Hematopoietic multipotent progenitor cell treated with erythropoietin and hydrocortisone succinate and interleukin-3 and kit ligand, for 15 days (in vitro differentiated cells): ENCODE measurements at places on chromosomes 12 and 14.
A peak's percentile ranks its signal among the peaks of the same experiment; 100 is the strongest.

- no peak for DNase-seq
These were observed 234.9 kb downstream of the SUDS3 start for GRCh38 chr12:118611295-118611694.

DNA sequence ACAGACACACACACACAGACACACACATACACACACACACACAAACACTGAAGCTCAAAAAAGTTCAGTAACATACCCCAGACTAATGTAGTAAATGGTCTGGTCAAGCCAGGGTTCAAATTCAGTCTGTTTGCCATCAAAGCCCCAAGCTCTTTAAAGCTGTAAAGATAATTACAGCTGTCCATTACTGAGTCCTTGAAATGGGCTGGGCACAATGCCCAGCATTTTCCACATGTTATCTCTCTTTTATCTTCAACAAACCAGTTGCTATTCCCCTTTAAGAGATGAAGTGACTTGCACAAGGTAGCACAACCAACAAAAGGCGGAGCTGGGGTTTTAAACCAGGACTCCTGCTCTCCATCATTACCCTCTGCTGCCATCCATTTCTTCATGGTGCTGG, 7.6 kb upstream of the UNC119B start:
- DNase-seq, result no peak

DNA sequence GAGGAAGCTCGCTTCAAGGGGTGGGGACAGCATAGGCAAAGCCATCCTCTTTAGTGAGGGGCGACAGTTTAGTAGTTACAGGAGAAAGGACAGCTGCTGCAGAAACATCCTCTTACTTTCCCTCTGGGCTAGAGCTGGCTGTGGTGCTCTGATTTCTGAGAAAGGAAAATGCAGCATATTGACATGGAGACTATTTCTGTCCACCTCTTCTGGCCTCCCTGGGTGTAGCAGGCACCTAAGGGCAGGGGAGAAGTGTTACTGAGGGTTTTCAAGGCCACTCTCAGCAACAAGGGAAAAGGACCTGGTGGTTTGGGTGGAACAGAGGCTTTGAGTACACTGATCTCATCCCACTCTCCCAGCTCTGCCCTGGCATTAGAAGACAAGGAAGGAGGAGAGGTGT, 40.0 kb upstream of the CTDSP2 start:
- DNase-seq, result no peak

DNA sequence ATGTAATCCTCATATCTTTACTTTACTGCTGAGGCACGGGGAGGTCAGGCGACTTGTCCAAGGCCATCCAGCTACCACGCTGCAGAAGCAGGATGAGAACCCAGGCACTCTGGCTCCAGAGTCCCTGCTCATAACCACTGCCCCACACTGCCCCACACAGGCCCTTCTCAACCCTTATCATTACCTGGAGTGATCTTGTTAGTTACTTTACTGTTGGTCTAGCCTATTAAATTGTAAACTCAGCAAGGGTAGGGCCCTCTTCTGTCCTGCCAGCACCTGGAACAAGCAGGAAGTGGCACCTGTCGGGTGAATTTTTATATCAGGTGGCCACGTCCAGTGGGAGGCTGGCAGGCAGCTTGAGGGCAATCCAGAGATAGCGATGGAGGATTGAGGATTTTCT, 12.2 kb downstream of the FAIM2 start:
- no peak for DNase-seq

- no peak for DNase-seq
These were observed 5.0 kb downstream of the BIN2 start for GRCh38 chr12:51318846-51319599.

DNA sequence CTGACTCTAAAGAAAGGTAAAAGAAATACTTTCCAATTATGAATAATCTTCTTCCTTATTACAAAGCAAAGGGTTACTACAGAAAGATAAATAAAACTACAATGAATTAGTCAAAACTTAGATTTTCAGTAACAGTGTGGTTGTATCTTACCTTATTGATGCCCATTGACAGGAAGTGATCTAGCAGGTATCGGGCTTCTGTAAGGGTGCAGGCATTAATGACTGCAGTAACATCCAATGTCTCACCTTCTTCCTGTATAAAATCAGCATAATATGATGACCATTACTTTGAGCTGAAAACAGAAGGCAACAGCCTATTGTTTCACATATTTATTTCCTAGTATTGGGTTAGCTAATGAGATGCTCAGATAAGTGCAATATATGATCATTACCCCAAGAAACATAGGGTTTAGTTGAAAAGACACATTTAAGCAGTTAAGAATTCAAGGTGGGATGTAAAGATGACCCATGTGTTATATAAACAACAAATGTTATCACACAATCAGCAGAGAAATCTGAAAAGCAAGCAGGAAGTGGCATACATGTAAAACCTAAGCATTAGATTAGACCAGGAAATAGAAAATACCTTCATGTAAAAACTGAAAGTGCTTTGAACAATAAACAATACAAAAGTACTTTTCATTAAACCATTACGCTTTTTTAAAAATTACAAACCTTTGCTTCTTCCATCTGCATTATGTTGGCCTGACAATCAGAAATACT, 111.2 kb downstream of the KIF21A start:
- no peak for DNase-seq

- DNase-seq, result no peak
These were observed 149.1 kb downstream of the KIF26A start for GRCh38 chr14:104287301-104288009.

- no peak for DNase-seq
These were observed 27.1 kb downstream of the KRT18 start for GRCh38 chr12:52975820-52976573.

GRCh38 chr14:80607430-80608190, 333.9 kb downstream of the CEP128 start:
- no peak for DNase-seq

DNA sequence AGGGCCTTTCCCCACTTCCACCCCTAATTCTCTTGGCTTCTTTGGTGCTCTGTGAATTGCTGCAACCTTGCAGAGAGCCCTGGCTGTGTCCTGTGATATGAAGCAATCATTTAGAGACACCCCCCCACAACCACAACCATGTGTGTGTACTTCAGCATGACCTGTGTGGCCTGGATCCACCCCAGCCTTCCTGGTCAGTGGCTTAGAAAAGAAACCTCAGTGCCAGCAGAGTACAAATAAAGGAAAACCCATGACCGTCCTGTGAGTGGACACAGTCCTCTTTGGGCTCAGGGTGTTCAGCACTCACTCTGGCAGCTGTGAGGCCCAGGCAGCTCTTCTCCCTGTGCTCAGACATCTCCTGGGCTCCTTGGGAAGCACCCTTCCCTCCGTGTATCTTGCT, 206.6 kb upstream of the DIO3 start:
- DNase-seq, result no peak

DNA sequence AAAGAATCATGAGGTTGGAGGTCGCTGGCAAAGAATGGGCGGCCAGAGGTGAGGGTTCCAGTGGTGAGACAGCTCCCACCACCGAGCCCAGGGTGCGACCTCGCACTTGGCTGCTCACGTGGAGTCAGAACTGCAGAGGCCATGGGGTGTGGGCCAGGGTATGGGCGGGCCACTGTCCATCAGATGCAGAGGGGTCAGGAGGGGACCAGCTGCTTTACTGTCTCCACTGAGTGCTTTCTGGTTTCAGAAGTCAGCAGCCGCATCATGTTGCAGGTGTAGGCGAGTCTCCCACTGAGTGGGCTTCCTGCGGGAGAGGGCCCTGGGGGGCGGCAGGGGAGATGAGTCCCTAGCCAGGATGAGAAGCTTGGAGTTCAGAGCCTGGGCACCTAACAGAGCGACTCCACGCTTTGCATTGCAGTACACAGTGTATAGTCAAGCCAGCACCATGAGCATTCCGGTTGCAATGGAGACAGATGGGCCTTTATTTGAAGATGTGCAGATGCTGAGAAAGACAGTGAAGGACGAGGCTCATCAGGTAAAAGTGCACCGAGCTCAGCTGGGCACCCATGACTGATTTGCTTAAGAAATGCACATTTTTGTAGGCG, 46.9 kb upstream of the DYNC1H1 start:
- no peak for DNase-seq

- DNase-seq, result no peak
These were observed 33.3 kb downstream of the TULP3 start for GRCh38 chr12:2924019-2924418.

DNA sequence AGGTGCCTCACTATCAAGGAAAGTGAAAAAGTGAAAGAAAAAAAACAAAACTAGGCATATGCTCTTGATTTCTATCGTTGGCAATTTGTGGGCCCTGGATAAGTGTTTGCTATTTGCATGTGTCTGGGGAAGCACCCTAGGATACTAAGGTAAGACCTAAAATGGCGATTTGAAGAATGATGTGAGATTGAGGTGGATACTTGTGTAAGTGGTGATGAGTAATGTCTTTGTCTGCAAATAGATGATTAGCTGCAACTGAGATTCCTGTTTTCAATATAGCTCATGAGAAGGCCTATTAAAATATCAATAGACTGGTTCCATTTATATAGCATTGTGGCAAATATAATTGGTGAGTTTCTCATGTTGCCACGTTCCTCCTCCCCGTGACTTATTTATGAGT, 261.7 kb downstream of the NEDD1 start:
- no peak for DNase-seq

DNA sequence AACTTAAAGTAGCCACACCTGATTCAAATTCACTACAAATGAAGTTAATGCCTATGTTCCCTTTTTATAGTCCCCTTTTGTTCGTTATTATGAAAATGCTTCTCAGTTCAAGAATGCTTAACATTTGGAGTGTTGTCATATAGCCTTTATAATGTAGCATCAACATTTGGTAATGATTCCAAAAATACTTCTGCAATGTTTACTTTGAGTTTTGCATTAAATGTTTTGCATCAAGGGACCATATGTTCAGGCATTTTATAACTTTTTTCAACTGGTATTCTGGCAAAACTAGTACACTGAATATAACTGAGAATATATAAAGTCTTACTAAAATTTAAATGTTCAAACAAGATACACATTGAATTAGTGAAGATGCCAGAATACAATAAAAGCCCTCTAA, 209.6 kb upstream of the SLC16A7 start:
- no peak for DNase-seq

GRCh38 chr14:22929104-22929960, at the start of gene PRMT5:
Gene PRMT5, minus strand, starts transcription at chr14:22929376. Its CDS starts 15 bp downstream, at chr14:22929361.
- peak; percentile 98 for DNase-seq

DNA sequence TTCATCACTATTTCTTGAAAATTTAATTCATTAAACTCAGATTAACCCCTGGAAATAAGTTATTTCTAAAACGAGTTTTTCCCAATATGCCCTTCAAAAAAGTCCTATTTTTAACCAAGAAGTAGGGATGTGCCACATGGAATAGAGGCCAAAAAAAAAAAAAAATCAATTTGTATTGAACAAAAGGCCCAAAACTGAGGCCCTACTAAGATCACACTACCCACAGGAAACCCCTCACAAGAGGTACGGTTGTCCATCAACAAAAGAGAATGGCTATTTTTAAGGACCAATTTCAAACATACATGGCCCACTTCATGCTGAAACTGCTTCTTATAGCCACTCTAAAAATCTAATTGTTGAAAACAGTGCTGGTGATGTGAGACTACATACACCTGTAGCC, 7.5 kb upstream of the BAZ2A start:
- DNase-seq, result no peak

GRCh38 chr12:112599871-112600270, 181.1 kb downstream of the PTPN11 start:
- DNase-seq, result no peak

DNA sequence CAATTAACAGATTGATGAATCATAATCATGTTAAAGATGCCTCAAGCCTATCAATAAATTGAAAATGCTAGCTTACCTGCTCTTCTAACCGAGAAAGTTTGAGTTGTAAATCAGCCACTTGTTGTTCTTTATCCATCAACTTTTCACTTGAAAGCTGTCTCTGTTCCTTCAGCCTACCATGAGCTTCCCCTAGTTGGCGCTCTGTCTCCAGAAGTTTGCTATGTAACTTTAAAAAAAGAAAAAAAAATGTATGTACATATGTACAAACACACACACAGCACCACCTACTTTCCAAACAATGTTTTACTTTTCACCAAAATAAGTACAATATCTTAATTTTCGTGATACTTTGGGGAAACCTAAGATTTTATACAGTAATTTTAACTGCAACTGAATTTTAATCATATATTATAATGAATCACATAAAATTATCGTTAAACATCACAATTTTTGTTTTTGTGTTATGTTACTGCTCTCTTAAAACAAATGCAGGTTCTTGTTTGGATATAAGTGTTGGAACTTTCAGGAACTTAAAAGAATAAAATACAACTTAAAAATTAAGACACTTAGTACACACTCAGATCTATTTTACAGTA, 101.2 kb downstream of the EEA1 start:
- DNase-seq, result peak; percentile 45

GRCh38 chr12:32419520-32419960, 20.2 kb downstream of the FGD4 start:
- DNase-seq, result no peak

- DNase-seq, result no peak
These were observed 16.3 kb upstream of the EGLN3 start for GRCh38 chr14:33967138-33967537.

GRCh38 chr14:74476607-74477006, 16.5 kb downstream of the NPC2 start:
- DNase-seq, result no peak

DNA sequence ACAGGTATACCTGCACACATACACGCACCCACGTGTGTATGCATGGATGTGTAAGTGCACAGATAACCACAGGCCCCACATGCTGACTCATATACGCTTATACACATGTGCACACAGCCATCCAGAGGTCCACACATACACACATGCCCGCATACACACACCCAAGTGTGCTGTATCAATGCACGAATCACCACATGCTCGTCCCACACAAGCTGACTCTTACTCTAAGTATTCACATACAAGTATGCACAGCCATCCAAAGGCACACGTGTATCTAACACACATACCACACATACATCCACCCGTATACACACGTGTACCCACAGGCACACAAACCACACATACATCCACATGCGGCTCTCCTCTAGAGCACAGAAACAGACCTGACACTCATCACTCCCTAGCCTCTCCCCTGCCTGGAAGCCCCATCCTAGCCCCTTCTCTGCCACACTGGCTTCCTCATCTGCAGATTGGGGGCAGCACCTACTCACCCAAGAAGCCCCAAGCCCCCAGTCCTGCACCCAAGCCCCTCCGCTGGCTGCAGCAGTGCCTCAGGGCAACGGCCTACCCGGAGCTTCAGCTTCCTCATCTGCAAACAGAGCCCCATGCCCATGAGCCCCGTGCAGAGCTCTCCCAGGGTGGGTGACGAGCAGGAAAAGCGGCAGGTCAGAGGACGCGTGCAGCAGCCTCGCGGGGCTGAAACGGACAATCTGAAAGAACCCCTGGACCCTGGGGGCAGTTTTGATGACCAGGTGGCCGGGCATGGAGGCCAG, 105.4 kb downstream of the NCOR2 start:
- DNase-seq, result no peak

DNA sequence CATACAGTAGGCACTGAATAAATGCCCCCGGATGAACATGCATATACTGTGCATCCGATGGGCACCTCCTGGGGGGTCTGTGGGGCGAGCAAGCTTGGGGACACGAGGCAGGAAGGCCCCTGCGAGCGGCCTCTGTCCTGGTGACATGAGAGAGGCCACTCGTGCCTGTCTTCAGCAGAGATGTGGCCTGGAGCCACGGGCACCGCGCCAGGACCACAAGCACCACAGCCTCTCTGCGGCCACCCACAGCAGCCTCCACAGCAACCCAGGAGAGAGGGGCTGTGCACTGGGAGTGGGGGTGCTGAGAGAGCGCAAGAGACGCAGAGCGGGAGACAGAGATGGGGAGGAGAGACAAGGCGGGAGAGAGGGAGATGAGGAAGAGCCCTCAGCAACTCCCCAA, 118.5 kb downstream of the RFLNA start:
- no peak for DNase-seq

- DNase-seq, result no peak
These were observed 51.7 kb upstream of the MYF6 start for GRCh38 chr12:80655751-80656150.
